ENCODE measurements at places on chromosomes 12 and 14. TPM values are rescaled to one million over a fixed set of nuclear protein-coding genes. Genes with fewer than 3 reads are reported as not detected.

The DDIT3 gene
- total RNA-seq: 45.3 TPM

The TAS2R9 gene
- total RNA-seq: not detected

The HOXC9 gene
- 11.0 TPM for total RNA-seq

The NTS gene
- total RNA-seq: not detected

The RNASE9 gene
- total RNA-seq: not detected

The RTL1 gene
- not detected for total RNA-seq

The LRP10 gene
- total RNA-seq: 28.7 TPM

The GDF3 gene
- total RNA-seq: not detected

The E2F7 gene
- total RNA-seq: 22.5 TPM

The NFKBIA gene
- total RNA-seq: 58.1 TPM

The KRT82 gene
- not detected for total RNA-seq

The MSI1 gene
- 0.57 TPM for total RNA-seq

The A2ML1 gene
- total RNA-seq: not detected

The HOXC6 gene
- 2.5 TPM for total RNA-seq

The LRIG3 gene
- total RNA-seq: 30.7 TPM

The OTX2 gene
- not detected for total RNA-seq

The HVCN1 gene
- 0.95 TPM for total RNA-seq

The ARHGEF40 gene
- 21.2 TPM for total RNA-seq

The GON7 gene
- total RNA-seq: 27.8 TPM

The UBR7 gene
- total RNA-seq: 46.8 TPM

The REP15 gene
- total RNA-seq: 0.55 TPM

All from A172 (cell line).